Myocyte (in vitro differentiated cells): ENCODE measurements at places on chromosomes 11 and 22. TPM values are rescaled to one million over a fixed set of nuclear protein-coding genes. Genes with fewer than 3 reads are reported as not detected.

DNA sequence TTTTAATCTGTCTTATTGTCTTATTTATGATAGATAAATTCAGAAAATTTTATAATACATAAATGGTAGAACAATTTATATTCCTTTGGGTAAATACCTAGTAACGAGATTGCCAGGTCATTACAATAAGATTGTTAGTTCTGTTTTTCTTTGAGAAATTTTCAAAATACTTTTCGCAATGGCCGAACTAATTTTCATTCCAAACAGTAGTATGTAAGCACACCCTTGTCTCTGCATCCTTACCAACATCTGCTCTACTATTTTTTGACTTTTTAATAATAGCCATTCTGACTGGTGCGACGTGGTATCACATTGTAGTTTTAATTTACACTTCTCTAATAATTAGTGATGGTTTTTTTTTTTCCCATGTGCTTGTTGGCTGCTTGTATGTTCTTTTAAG is 351.4 kb upstream of the LUZP2 start:
- no peak for DNase-seq

DNA sequence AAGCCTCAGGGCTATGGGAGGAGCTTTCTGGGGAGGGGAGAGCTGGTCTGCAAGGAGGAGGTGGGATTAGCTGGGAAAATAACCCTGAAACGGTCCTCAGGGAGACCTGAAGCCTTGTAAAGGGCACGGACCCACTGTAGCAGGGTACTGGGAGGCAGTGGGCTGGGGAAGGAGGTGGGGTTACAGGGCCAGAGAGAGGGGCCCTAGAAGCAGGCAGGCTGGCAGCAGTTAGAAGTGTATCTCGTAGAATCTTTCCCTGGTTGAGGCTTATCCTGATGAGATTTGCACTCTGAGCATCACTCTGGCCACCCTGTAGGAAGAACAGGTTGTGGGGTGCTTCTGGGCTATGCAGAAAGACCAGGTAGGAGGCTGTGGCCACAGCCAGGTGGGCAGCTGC is 29.6 kb downstream of the FBLN1 start:
- no peak for DNase-seq

The PGM2L1 gene
- 17.9 and 20.3 TPM in 2 replicates for total RNA-seq

The RFPL3 gene
- not detected in 2 replicates for total RNA-seq
